ENCODE measurements at places on chromosomes 6 and 20.

DNA sequence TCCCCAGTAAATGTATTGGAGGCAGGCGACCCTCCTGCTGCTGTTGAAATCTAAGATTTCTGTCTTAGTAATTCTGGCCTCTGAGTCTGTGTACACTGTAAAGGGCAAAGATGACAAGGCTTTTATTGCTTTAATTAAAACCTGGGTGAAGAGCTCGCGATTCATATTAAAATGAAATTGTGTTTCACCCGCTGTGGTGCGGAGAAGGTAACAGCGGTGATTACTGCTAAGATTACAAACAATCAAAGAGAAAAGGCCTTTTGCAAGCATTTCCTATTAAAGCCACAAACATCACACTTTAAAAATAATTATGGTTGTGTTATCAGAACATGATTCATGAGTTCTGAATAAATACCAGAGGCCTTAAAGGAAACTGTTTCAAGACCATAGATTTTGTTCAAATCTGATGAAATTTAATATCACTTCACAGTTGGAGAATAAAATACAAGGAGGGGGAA lies 69.3 kb downstream of the TOX2 start:
- no peak for DNase-seq

GRCh38 chr6:124055395-124055794 lies 251.7 kb downstream of the NKAIN2 start:
- DNase-seq, result no peak

DNA sequence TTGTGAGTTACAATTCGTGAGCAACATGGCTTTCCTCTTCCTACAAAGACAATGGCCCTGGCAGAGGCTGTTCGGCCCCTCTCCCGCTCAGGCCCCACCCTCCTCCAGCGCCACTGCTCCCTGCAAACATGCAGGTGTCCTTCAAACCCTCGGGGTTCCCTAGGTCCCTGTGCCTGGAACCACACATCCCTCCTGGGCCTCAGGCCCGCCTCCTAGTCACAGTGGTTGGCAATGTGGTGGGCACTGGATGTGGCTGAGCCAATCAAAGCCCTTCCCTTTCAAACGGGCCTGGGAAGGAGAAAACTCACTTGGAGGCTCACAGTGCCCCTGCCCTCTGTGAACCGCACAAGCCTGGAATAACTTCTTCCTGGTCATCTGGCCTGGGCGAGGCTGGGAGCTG lies 147.2 kb downstream of the TFAP2C start:
- DNase-seq, result no peak

DNA sequence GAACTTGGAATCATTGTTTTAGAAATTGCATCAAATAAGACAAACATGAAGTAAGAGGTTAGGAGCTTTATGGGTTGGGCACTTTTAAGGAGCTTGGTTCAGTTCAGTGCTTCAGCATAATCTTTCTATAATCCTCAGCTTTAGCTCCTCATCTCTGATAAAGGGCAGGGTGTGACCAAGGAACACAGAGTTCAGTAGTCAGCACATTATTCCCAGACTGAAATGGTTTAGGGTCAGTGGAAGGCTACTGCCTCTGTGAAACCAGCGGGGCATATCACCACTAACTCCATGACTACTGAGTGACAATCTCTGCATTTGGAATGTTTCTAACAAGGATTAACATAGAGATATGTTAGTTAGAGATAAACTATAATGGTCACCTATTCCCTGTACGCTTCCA lies 36.9 kb downstream of the CRYBG1 start:
- DNase-seq, result no peak

DNA sequence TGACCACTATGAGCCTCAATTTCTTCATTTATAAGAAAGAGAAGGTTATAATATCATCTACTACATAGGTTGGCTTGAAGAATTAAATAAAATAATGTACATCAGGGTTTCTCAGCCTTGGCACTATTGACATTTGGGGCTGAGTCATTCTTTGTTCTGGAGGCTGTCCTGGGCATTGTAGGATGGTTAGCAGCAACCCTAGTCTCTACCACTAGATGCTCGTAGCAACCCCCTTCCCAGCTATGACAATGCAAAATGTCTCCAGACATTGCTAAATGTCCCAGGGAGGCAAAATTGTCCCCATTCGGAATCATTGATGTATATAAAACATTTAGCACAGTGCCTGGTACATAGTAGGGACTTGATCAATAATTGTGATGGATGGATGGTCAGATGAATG lies 152.1 kb downstream of the KHDC1L start:
- no peak for DNase-seq

DNA sequence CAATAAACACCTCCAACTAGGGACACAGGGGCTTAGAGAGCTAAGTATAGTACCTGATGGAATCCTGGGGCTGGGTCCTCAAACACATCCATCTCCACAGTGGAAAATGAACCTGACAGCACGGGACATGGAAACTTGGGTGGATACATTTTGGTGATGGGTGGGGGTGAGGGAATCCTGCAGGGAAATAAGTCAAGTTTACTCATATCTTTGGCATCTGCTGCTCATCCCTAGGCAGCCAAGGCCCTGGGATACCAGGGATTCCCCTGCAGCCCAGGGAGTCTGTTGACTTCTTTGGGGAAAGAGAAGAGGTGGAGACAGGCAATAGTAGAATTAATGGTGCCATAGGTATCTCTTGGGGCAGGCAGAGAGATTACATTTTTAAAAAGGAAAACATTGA lies 6.6 kb downstream of the APOBEC2 start:
- no peak for DNase-seq

DNA sequence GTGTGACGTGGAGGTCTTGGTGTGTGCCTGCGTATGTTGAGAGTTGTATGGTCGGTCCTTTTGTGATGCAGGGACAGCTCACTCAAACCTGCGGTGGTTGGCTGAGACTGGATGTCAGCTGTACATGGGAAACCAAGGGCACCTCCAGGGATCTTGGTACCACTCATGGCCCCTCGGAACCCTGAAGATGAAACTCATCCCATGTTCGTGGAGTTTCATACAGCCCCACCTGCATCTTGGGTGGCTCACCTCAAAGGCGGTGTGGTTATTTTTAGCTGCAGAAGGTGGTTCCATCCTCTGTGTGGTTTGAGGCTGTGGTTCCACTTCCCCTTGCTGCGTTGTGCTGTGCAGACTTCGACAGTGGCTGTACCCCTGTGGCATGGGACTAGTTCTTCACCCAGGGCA lies 52.6 kb upstream of the SLC22A1 start:
- DNase-seq, result peak; percentile 29

- no peak for DNase-seq
These were observed 488.5 kb upstream of the MAP3K7 start for GRCh38 chr6:91075244-91075976.

DNA sequence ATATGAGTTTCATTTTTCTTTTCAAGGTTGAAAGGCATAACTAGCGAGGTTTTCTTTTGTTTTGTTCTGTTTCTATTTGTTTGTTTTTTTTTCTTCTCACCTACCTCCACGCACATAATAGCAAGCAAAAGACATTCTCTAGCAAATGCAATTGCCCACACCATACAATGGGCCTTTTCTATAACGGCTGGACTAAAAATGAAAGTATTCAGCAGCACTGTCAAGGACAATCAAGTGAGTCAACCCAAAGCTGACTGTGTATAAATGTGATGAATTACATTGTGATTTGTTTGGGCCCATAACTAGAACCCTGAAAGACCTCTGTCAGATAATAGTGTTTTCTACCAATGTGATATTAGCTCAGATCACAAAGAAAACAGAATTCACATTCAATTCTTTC lies 496.7 kb downstream of the RNF144B start:
- no peak for DNase-seq

GRCh38 chr6:142395266-142395665 lies 93.5 kb downstream of the ADGRG6 start:
- DNase-seq, result peak; percentile 11

DNA sequence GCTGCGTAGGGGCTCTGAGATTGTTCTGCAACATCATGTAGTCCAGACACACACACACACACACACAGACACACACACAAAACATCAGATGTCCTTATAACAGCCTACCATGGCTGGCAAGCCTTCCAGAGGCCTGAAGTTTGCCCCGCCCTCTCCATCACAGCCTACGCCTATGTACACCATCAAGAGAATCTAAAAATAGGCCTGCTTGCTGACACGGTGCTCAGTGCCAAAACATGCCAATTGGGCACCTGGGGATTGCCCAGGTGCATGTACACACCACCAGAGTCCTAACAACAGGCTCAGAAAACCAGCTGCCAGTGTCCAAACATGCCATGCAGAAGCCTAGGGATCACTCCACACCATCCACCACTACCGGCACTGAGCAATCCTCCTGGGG lies 391.7 kb upstream of the SPTLC3 start:
- no peak for DNase-seq

DNA sequence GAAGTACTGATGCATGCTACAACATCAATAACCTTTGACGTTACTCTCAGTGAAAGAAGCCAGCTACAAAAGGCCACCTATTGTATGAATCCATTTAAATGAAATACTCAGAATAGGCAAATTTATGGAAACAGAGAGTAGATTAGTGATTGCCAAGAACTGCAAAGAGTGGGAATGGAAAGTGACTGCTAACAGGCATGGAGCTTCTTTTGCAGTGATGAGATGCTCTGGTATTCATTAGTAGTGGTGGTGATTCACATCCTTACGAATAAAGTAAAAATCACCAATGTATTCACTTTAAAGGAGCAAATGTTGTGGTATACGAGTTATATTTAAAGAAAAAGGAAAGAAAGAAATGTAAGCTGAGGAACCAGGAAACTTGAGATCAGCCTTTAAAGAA lies 126.8 kb upstream of the SAMD5 start:
- no peak for DNase-seq

DNA sequence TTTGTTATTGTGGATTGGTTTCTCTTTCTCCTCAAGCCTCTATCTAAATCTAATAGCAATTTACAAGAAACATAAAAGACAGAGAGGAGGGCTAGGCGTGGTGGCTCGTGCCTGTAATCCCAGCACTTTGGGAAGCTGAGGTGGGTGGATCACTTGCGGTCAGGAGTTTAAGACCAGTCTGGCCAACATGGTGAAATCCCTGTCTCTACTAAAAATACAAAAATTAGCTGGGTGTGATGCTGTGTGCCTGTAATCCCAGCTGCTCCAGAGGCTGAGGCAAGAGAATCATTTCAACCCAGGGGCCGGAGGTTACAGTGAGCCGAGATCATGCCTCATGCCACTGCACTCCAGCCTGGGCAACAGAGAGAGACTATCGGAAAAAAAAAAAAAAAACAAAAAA lies 46.6 kb downstream of the SLC2A12 start:
- DNase-seq, result no peak

- no peak for DNase-seq
These were observed 82.0 kb downstream of the RNGTT start for GRCh38 chr6:88881451-88881850.
